ENCODE measurements at places on chromosomes 5 and 9. TPM values are rescaled to one million over a fixed set of nuclear protein-coding genes. Genes with fewer than 3 reads are reported as not detected.

PCDHGC4 gene
- 0.03 TPM for polyA plus RNA-seq

HTR1A gene
- polyA plus RNA-seq = not detected

PRDM9 gene
- polyA plus RNA-seq = not detected

SV2C gene
- polyA plus RNA-seq = 0.02 TPM

GRIA1 gene
- polyA plus RNA-seq = 0.08 TPM

ZFP37 gene
- 0.74 TPM for polyA plus RNA-seq

All from spleen (tissue), 13 donors.